Hematopoietic multipotent progenitor cell (in vitro differentiated cells): ENCODE measurements at places on chromosomes 12 and 14. TPM values are rescaled to one million over a fixed set of nuclear protein-coding genes. Genes with fewer than 3 reads are reported as not detected.

GRCh38 chr12:87427770-87428169 lies 601.4 kb downstream of the C12orf50 start:
- no peak for DNase-seq

- peak; percentile 53 for DNase-seq
Observed at GRCh38 chr14:77498120-77498979, at the start of gene ISM2. ISM2 (minus strand) TSS chr14:77498816; CDS start chr14:77498793, 23 bp downstream.

- no peak for DNase-seq
Observed at GRCh38 chr12:107522692-107523477, 162.7 kb upstream of the PWP1 start.

GRCh38 chr14:98347686-98348085 lies 924.3 kb downstream of the BCL11B start:
- DNase-seq, result no peak

- no peak for DNase-seq
Observed at GRCh38 chr12:57419495-57419894, 11.3 kb downstream of the R3HDM2 start.

DNA sequence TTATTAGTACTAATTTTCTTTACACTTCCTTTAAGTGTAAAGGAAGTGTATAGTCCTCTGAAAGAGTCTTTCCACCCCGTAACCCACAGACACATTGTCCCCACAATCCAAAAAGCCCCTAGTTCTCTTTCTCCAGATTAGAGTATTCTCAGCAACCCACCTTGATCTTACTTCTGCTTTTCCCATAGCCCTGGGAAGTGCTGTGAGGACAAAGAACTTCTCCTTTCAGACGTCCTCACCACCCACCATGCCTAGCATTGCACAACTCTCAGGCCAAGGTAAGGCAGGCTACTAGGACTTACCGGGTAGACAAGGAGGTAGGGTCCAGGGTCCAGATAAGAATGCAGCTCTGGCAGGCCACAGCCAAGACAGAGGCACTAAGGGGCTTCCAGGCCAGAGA lies 7.4 kb downstream of the AAAS start:
- no peak for DNase-seq

- DNase-seq, result no peak
Observed at GRCh38 chr14:91482263-91483013, 27.7 kb downstream of the PPP4R3A start.

GRCh38 chr14:101734246-101734847 lies 27.2 kb upstream of the PPP2R5C start:
- DNase-seq, result no peak

LRR1 gene
- 7.8 TPM for total RNA-seq

FOXN4 gene
- total RNA-seq, result under 0.01 TPM

GRCh38 chr12:57609781-57610553 lies 1.3 kb upstream of the ARHGEF25 start:
- DNase-seq, result no peak

XRCC3 gene
- total RNA-seq, result 16.7 TPM
